Kidney (tissue), 22 donors: ENCODE measurements at places on chromosomes 11 and 22. TPM values are rescaled to one million over a fixed set of nuclear protein-coding genes. Genes with fewer than 3 reads are reported as not detected.

DNA sequence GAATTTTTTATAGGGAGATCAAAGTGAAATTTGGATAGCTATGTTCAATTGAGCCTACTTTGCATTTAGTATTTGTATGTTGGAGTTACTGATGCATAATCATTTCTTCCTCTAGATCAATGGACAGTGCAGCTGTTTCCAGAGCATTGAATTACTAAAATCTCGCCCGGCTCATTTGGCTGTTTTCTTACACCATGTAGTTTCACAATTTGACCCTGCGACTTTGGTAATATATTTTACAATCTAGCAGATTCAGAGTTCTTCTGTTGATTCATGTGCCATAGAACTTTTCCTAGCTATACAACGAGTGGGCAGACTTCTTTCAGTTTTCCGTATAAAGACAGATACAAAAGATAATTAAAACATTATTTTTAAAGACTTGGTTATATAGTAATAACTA lies 70.0 kb upstream of the GRIK4 start:
- no peak for DNase-seq
- H3K4me1 ChIP-seq, result no peaks in the 10 kb centered on the region
- H3K4me3 ChIP-seq, result no peak overlapping the region
- H3K27ac ChIP-seq, result no peak overlapping the region
- H3K36me3 ChIP-seq, result peaks cover 22% of the 10 kb centered on the region

- H3K4me3 ChIP-seq, result no peak overlapping the region
- H3K27ac ChIP-seq, result no peak overlapping the region
- H3K27me3 ChIP-seq, result no peaks in the 10 kb centered on the region
- peaks cover 3% of the 10 kb centered on the region for H3K36me3 ChIP-seq
- no peak for DNase-seq
Measured at GRCh38 chr11:35725885-35726284, 63.3 kb downstream of the TRIM44 start.

- no peak for DNase-seq
- peaks cover 21% of the 10 kb centered on the region for H3K36me3 ChIP-seq
- no peaks in the 10 kb centered on the region for H3K27me3 ChIP-seq
- H3K27ac ChIP-seq, result no peak overlapping the region
- H3K4me3 ChIP-seq, result no peak overlapping the region
- peaks cover 22% of the 10 kb centered on the region for H3K4me1 ChIP-seq
Measured at GRCh38 chr22:20083157-20083890, 3.3 kb downstream of the DGCR8 start.

- H3K27ac ChIP-seq, result no peak overlapping the region
- no peak overlapping the region for H3K4me3 ChIP-seq
- H3K4me1 ChIP-seq, result no peaks in the 10 kb centered on the region
- H3K36me3 ChIP-seq, result no peaks in the 10 kb centered on the region
- DNase-seq, result no peak
- no peaks in the 10 kb centered on the region for H3K27me3 ChIP-seq
Measured at GRCh38 chr11:57468276-57468675, 7.9 kb downstream of the RTN4RL2 start.

- no peaks in the 10 kb centered on the region for H3K4me1 ChIP-seq
- peak; percentile 62 for DNase-seq
- no peak overlapping the region for H3K27ac ChIP-seq
- H3K27me3 ChIP-seq, result no peaks in the 10 kb centered on the region
- H3K4me3 ChIP-seq, result no peak overlapping the region
Measured at GRCh38 chr11:1453611-1454034, 33.0 kb downstream of the MOB2 start.

The SLC3A2 gene
- 203 TPM for total RNA-seq

DNA sequence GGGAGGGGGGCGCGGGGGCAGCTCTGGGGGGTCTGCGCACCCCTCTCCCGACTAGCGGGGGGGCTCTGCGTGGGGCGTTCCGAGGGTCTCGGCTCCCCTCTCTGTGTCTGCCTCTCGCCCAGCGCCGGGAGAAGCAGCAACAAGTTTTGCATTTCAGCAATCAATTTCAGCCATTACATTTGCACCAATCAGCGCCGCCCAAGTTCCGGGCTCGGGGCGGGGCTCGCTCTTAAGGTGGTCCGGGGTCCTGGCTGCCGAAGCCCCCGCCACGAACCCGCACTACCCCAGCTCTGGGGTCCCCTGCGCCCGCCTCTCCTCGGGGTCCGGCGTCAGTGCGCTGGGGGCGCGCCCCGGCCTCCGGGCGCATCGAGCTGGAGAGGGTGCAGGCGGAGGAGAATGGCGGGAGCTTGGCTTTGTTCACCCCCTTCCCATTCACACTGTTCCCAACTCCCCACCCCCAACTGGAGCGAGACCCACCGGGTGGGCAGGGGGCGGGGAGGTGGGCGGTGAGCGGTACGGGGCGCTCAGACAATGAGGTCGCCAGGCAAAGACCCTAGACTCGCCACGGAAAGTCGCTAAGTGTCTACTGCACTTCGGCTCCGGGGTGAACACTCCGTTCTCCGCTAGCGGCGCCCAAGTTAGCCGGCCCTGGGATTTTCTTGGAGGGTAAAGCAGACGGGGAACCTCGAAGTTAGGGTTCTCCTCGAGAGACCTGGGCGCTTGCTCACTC lies at the start of gene MN1:
MN1 (minus strand) TSS at position 141 of the 730 bp plus-strand sequence. CDS start 1,213 bp downstream, outside the sequence.
- no peaks in the 10 kb centered on the region for H3K36me3 ChIP-seq
- H3K27ac ChIP-seq, result peak within 1 kb of the TSS; percentile 57
- peak; percentile 79 for DNase-seq
- peak within 1 kb of the TSS; percentile 50 for H3K4me3 ChIP-seq

DNA sequence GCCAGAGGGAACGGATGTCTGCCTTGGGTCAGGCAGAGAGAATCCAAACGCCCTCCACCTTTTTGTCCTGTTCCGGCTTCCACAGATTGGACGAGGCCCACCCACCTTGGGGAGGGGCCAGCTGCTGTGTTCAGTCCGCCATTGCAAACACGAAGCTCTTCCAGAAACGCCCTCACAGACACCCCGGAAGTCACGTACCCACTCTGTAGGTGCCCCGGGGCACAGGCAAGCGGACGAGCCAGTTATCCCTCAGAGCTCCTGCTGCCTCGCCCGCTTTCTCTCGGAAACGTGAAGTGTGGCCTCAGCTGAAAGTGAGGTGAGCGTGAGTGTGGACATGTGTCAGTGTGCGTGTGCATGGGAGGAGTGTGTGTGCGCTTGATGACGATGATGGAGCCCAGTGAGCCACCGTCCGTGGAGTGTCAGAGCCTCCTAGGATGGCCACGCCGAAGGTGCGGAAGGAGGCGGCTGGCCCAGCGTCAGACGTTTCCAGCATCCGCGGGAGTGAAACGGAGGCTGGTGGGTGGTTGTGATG lies 869.2 kb downstream of the TBC1D22A start:
- H3K27ac ChIP-seq, result no peak overlapping the region
- no peaks in the 10 kb centered on the region for H3K27me3 ChIP-seq
- DNase-seq, result no peak
- H3K4me3 ChIP-seq, result no peak overlapping the region
- H3K4me1 ChIP-seq, result no peaks in the 10 kb centered on the region

DNA sequence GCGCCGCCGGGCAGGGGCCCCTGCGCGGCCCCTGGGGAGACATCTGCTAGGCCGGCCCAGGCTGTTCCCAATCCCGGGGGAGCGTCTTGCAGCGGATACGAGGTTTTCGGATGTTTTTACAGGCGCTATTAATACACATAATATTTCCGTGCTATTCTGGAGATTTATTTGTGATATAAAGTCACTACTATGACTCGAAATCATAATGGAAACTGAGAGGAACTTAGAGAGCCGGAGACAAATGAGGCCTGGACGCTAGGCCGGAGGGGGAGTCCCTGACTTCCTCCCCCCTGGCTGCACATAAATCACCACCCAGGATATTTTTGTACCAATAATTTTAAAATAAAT lies 91.7 kb upstream of the ANO1 start:
- peak; percentile 12 for DNase-seq
- peaks cover 5% of the 10 kb centered on the region for H3K27me3 ChIP-seq
- H3K4me3 ChIP-seq, result peak overlapping the region; percentile 11
- H3K4me1 ChIP-seq, result peaks cover 4% of the 10 kb centered on the region

The MYEOV gene
- total RNA-seq, result 2.6 TPM
